ENCODE measurements at places on chromosomes 1 and 21.

DNA sequence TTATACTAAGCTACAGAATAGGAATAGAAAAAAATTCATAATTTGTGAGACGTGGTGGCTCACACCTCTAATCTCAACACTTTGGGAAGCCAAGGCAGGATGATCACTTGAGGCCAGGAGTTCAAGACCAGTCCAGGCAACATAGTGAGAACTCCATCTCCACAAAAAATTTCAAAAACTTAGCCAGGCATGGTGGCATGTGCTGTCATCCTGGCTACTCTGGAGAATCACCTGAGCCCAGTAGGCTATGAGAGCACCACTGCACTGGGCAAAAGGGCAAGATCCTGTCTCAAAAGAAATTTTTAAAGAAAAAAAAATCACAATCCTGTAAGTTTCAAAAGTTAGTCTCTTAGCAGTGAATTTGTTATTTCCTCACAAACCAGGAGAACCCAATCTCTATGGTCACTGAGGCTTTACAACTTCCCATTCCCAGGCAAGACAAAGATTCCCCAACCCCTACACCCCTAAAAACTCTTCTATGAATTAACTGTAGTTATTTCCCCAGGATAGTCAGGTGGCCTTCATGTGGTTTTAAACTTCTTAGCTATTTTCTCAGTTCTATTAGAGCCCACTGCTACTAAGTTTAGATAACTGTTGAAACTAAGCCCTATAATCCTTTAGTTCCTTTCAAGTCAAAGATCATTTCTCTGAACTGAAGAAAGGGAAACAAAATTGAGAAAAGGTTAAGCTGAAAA is 74.5 kb downstream of the FOXJ3 start:
- DNase-seq, result no peak

DNA sequence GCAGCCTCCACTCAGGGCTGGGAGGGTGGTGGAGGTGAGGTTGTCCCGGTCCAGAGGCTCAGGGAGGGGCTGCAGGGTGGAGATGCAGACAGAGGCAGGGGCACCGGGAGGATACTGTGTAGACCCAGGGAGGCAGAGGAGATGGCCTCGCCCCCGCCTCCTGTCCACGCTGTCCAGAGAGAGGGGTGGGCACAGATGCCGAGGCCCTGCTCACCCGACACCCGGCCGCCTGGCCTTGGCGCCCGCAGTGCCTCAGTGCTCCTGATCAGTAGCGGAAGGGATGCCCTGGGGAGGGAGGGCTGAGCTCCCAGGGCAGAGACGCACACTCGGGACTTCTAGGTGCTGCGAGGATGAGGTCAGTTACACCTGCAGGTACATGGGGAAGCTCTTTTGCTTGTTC is 102.7 kb upstream of the TTC34 start:
- no peak for DNase-seq

- peak; percentile 72 for DNase-seq
These were observed 24.8 kb upstream of the THEM4 start for GRCh38 chr1:151934048-151934493.

DNA sequence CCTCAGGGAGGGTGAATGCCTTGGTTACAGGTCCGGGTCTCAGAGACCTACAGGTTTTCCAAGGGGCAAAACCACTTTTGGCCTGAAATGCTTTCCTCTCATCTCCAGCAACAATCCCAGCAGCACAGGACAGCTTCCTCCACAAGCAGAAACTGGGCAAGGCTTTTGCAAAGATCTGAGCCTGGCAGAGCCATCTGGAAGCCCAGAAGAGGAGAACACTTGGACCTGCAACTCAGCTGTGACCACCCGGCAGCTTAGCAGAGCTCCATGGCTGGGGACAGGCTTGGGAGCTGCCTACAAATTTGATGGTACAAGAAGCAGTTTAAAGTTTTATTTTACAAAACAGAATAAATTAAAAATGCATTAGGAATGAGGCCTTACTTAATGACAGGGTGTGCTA is 90.0 kb upstream of the KCND3 start:
- DNase-seq, result no peak

DNA sequence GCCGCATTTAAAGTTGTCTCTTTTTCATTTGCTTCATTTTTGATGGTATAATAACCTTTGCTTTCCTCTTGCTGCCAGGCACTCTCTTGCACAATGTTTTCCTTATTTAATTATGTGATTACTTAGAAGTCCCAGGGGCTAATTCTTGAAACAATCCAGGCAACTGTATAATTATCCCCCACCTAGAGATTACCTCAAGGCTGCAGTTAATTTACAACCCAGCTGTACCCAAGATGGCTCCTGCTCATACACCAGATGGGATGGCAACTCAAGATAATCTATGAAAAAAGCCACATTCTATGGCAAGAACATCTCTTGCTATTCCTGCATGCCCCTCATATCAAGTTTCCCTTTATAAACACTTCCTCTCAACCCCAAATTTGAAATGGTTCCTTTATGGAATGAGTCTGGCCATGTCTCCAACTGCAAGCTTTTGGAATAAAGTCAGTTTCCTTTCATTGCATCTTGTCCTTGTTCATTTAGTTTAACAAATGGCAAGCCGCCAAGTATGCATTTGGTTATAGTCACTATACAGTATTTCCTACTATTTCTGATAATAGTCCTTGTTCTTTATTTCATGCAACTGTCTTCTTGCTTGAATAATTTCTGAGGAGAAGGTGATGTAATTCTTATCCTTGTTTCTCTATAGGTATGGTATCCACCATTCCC is 1042.6 kb downstream of the PLA2G4A start:
- DNase-seq, result no peak

DNA sequence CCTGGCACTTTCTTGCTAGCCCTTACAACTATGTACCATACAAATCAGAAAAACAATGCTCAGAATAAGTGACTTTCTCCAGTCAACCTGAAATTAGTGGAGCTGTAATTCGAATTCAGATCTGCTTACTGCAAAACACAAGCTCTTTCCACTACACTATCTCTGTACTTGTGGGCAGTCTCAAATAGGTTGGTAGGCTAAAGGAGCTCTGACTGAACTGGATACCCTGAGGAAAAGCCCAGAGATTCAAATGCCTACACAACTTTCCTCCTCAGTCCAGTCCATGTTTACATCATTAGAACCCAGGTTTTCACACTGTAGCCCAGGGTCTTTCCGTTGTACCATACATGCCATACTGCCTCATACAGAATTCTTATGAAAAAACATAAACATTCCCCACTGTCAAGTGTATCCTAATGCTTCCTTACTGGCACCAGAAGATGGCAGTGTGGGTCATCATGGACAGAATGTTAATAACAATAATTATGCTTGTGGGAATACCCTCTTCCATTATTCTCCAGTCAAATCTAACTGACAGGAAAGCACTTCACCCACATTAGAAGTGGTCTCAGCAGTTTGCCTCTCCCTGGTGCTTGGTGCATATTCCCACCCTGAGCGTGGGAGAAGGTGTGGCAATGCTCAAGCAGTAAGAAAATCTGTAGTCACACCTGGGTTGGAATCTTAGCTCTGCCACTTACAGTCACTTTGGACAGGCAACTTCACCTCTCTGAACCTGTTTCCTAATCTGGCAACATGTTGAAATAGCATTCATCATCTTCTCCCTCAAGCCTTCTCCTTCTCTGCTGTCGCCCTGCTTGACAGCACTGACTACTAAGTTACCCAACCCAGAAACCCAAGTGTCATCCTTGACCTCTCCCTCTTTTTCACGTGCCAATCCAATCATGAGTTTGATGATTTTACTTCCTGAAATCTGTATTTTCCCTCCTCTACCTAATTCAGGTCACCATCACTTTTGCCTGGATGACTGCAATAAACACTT is 14.4 kb upstream of the ZFYVE9 start:
- DNase-seq, result peak; percentile 32

DNA sequence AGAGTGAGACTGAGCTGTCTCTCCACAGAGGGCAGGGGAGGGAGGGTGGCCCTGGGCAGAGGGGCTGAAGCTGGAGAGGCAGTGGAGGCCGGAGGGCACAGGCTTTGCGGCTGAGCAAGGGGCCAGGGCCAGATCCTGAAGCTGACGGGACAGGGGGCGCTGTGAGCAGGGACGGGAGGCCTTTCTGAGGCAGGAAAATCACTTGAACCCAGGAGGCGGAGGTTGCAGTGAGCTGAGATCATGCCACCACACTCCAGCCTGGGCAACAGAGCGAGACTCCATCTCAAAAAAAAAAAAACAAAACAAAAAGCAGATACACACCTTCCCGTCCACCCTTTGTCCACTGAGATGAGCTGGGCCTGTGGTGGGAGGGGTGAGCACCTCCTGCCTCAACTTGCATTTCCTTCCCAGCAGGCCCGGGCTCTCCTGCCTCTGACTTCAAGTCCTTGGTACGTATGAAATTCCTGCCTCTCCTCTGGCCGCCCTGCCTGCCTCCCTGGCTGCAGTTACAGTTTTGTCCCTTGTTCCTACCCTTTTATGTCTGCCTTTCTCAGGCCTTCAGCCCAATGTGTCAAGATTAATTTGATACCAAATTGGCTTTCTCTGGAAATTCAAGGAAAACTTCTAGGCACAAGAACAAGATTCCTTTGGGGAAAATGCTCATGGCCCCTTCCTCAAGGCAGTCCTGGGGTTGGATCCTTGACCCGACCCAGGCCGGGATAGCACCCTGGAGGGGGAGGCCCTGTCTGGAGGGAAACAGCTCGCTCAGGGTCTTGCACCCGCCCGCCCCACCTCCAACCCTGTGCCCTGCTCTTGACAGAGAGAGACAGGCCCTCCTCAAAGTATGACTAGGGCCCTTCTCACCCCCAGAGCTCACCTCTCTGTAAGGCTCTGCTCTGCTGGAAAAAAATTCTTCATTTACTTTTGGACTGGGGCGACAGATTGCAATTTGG is 11.2 kb upstream of the ADAMTSL4 start:
- DNase-seq, result no peak

- DNase-seq, result no peak
These were observed 41.1 kb downstream of the MTR start for GRCh38 chr1:236836157-236836556.

DNA sequence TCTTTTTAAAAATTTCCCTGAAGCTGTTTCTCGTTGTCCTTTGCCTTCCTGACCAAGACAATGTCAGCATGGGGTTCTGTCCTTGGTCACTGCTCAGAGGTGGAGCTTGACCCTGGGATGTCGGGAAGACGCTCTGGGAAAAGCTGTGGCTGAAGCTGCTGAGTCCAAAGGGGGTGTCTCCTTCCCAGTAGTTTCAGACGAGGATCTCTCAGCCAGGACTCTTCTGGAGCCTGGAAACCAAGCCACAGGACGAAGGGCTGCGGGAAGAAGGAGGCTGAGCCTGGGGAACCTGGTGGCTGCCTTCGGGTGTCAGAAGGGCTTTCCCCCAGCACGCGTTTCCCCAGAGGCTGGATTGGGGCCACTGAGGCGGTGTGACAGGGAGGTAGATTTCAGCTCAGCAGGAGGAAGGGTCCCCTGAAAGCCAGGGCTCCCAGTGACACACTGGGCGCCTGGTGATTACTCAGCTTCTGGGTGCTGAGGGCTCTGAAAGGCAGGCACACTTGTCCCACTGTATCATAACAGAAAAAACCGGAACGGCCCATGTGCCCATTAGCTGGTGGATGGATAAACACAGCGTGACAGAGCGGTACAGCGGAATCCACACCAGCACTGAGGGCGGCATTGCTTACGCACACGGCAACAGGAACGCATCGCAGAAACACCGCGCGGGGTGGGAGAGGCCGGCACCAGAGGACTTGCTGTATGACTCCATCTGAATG is 5.0 kb upstream of the KRTAP12-1 start:
- no peak for DNase-seq

- DNase-seq, result no peak
These were observed 25.1 kb upstream of the ASPM start for GRCh38 chr1:197171531-197171930.

- DNase-seq, result no peak
These were observed 21.2 kb upstream of the ELK4 start for GRCh38 chr1:205652984-205653383.

DNA sequence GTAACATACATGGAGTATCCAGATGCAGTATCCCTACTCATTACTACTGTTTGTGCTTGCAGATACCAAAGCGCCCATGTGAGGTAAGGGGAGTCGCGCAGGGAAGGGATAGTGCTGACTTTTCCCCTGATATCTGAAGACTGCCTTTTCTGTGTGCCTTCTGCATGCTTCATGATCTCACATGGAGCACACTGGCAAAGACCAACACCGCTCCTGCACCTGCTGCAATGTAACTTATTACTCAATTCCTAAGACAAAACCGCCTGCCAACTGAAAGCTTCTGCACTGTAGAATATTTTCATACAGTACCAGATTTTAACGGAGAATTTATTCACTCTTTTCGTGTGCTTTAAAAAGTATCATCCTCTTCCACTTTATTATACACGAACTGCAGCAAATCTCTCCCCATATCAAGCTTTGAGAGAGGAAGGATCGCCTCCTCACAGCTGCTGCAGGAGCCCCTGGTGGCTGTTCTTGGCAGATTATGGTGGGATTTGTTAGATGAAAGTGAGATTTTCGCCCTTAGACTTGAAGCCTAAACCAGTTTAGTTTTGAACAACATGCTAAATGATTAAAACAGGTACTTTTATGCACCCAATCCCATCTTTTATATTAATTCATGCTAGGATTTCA is 99.1 kb downstream of the PTPN14 start:
- DNase-seq, result no peak
